ENCODE measurements at places on chromosomes 12 and 14. TPM values are rescaled to one million over a fixed set of nuclear protein-coding genes. Genes with fewer than 3 reads are reported as not detected.

GRCh38 chr12:43329375-43329774 is 222.6 kb downstream of the ADAMTS20 start:
- H3K4me3 ChIP-seq: no peak overlapping the region
- H3K27me3 ChIP-seq: no peaks in the 10 kb centered on the region

- H3K4me3 ChIP-seq: no peak overlapping the region
- H3K27me3 ChIP-seq: no peaks in the 10 kb centered on the region
- H3K27ac ChIP-seq: no peak overlapping the region
- H3K36me3 ChIP-seq: peaks cover 5% of the 10 kb centered on the region
- peaks cover 34% of the 10 kb centered on the region for H3K4me1 ChIP-seq
Measured at GRCh38 chr14:100290607-100291304, 15.5 kb downstream of the SLC25A29 start.

GRCh38 chr12:118346895-118347294 is 25.8 kb downstream of the TAOK3 start:
- no peak overlapping the region for H3K4me3 ChIP-seq
- H3K27ac ChIP-seq: no peak overlapping the region
- DNase-seq: no peak
- H3K4me1 ChIP-seq: peaks cover 3% of the 10 kb centered on the region
- H3K27me3 ChIP-seq: no peaks in the 10 kb centered on the region
- H3K36me3 ChIP-seq: no peaks in the 10 kb centered on the region

DNA sequence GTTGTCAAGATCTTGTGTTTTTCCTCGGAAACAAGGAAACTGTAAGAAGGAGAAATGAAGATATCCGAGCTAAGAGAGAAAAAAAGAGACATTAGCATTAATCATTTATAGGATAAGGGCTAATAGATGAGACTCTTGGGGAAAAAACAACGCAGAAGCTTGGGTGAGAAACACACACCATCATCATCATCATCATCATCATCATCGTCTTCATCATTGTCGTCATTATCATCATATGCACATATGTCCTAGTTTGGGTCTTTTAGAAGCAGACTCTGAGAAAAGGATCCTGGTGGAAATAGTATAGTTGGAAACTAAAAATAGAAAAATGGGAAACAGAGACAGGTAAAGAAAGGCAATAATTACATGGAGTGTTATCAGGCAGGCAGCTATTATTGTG is 95.9 kb downstream of the PAH start:
- H3K27ac ChIP-seq: no peak overlapping the region
- H3K4me1 ChIP-seq: no peaks in the 10 kb centered on the region
- DNase-seq: no peak
- H3K36me3 ChIP-seq: no peaks in the 10 kb centered on the region
- peaks cover 8% of the 10 kb centered on the region for H3K27me3 ChIP-seq
- no peak overlapping the region for H3K4me3 ChIP-seq

DNA sequence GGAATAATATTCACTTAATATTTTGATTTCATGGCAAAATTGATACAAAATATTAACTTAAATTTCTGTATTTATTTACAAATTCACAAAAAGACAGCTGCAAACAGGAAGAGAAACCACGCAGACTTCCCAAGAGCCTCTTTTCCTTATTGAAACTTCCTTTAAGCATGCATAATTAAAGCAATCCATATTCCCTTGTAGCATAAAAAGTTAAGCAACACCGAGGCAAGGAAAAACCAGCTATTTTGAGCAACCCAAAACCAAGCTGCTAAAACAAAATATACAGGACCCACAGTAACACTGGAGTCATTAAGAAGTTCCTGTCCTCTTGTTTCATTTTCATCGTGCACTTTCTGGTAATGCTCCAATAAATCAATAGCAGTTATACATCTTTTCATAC is 58.0 kb downstream of the EEA1 start:
- no peak overlapping the region for H3K27ac ChIP-seq
- peaks cover 14% of the 10 kb centered on the region for H3K4me1 ChIP-seq
- no peak for DNase-seq
- H3K27me3 ChIP-seq: no peaks in the 10 kb centered on the region

DNA sequence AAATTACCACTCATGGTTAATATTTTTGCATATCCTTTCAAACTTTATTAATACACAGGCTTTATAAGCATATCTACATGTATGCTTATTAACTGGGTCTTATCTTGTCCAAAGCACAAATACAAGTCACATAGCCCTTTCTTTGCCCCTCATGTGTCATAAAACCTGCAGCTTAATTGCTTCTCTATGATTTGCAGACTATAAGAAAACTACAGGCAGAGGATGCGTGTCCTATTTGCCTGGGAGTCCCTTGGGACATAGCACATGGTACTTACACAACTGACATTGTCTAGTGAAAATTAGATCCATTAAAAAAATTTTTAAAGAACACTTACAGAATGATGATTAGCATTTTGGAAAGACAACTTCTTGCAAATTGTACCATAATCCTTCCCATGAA is 190.5 kb upstream of the PLEKHA5 start:
- no peaks in the 10 kb centered on the region for H3K36me3 ChIP-seq
- H3K27me3 ChIP-seq: peaks cover 10% of the 10 kb centered on the region
- H3K27ac ChIP-seq: no peak overlapping the region

GRCh38 chr14:61140271-61140670 is 140.9 kb downstream of the TMEM30B start:
- H3K27me3 ChIP-seq: no peaks in the 10 kb centered on the region
- no peak for DNase-seq
- no peak overlapping the region for H3K4me3 ChIP-seq
- H3K4me1 ChIP-seq: peaks cover 23% of the 10 kb centered on the region
- H3K27ac ChIP-seq: peak overlapping the region; percentile 66

- no peaks in the 10 kb centered on the region for H3K27me3 ChIP-seq
- peaks cover 13% of the 10 kb centered on the region for H3K36me3 ChIP-seq
- H3K27ac ChIP-seq: peak overlapping the region; percentile 25
- no peak for DNase-seq
- H3K4me1 ChIP-seq: peaks cover 16% of the 10 kb centered on the region
- no peak overlapping the region for H3K4me3 ChIP-seq
Measured at GRCh38 chr12:27005495-27005894, 8.7 kb downstream of the TM7SF3 start.

- no peaks in the 10 kb centered on the region for H3K36me3 ChIP-seq
- H3K27ac ChIP-seq: no peak overlapping the region
- H3K4me1 ChIP-seq: no peaks in the 10 kb centered on the region
- no peak overlapping the region for H3K4me3 ChIP-seq
- no peaks in the 10 kb centered on the region for H3K27me3 ChIP-seq
- no peak for DNase-seq
Measured at GRCh38 chr12:101925935-101926334, 48.6 kb downstream of the DRAM1 start.

DNA sequence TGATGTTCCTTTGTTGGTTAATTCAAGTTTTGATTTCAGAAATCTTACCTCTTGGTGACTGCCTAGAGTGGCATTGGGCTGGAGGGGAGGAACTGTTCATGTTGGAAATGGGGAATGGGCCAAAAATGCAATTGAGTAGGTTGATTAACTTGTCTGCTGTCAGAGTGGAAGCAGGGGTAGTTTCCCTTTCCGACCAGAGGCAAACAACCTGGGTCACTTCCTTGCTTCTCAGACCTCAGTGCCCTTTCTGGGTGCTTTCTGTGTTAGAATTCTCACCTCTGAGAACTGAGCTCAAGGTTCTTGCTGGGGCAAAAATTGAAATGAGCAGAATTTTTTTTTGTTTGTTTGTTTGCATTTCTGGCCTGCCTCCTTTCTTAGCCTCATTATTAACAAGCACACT is 2.3 kb upstream of the M6PR start:
- H3K27ac ChIP-seq: no peak overlapping the region
- H3K27me3 ChIP-seq: no peaks in the 10 kb centered on the region
- no peak overlapping the region for H3K4me3 ChIP-seq
- no peak for DNase-seq
- peaks cover 26% of the 10 kb centered on the region for H3K4me1 ChIP-seq
- H3K36me3 ChIP-seq: no peaks in the 10 kb centered on the region

GRCh38 chr12:76790564-76791552 is 26.9 kb downstream of the ZDHHC17 start:
- H3K4me1 ChIP-seq: peaks cover 4% of the 10 kb centered on the region
- H3K27ac ChIP-seq: no peak overlapping the region
- H3K36me3 ChIP-seq: peaks cover 4% of the 10 kb centered on the region

GRCh38 chr12:10584415-10584814 is 29.0 kb downstream of the MAGOHB start:
- DNase-seq: no peak
- H3K36me3 ChIP-seq: peaks cover 37% of the 10 kb centered on the region
- no peak overlapping the region for H3K27ac ChIP-seq
- H3K4me1 ChIP-seq: no peaks in the 10 kb centered on the region
- no peaks in the 10 kb centered on the region for H3K27me3 ChIP-seq
- H3K4me3 ChIP-seq: no peak overlapping the region

- H3K27ac ChIP-seq: no peak overlapping the region
- no peak overlapping the region for H3K4me3 ChIP-seq
- H3K27me3 ChIP-seq: peaks cover 3% of the 10 kb centered on the region
Measured at GRCh38 chr12:96880220-96880619, 26.8 kb upstream of the NEDD1 start.

GRCh38 chr14:97707603-97708002 is 910.4 kb downstream of the VRK1 start:
- H3K4me1 ChIP-seq: no peaks in the 10 kb centered on the region
- DNase-seq: no peak
- no peaks in the 10 kb centered on the region for H3K27me3 ChIP-seq
- H3K27ac ChIP-seq: no peak overlapping the region
- H3K4me3 ChIP-seq: no peak overlapping the region
- H3K36me3 ChIP-seq: no peaks in the 10 kb centered on the region

GRCh38 chr14:57833323-57833722 is 32.6 kb downstream of the SLC35F4 start:
- no peak for DNase-seq
- H3K27me3 ChIP-seq: no peaks in the 10 kb centered on the region
- H3K36me3 ChIP-seq: no peaks in the 10 kb centered on the region
- H3K4me1 ChIP-seq: no peaks in the 10 kb centered on the region

- H3K4me3 ChIP-seq: peak overlapping the region; percentile 20
- no peak for DNase-seq
- H3K4me1 ChIP-seq: peaks cover 54% of the 10 kb centered on the region
- H3K36me3 ChIP-seq: no peaks in the 10 kb centered on the region
- H3K27ac ChIP-seq: peak overlapping the region; percentile 73
Measured at GRCh38 chr12:774051-774614, 21.8 kb downstream of the WNK1 start.

DNA sequence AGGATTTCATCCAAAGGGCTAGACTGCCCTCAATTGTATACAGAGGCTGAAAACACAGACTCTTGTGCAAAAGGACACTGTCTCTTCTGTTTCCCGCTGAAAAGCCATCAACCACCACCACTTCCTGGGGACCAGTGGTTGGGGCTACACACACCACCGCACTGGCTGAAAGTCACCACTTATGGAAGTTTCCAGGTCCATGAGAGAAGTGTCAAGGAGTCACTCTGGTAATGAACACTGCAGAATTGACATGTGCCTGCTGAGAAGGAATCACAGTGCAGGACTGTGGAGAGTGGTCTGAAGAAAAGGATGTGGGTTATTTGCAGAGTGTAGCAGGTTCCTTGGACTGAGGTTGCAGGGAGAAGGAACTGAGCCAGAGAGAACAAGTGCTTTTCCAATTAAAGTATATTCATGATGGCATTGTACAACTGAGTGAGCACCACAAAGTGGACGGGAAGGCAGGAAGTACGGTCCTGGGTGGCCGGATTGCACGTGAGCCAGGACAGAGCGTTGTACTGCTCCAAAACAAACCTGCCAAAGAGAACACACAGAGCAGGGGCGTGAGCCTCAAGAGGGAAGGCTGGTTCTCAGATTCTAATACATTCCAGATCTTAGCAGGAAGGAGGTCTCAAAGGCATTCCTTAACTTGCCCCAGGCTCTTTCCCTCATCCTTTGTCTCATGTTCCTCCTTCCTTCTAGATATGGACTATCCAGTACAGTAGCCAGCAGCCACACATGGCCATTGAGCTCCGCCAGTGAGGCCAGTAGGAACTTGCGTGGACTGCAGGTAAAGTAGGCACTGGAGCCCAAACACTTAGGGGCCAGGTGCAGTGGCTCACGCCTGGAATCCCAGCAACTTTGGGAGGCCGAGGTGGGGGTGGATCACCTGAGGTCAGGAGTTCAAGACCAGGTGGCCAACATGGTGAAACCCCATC is 316.4 kb downstream of the MED13L start:
- H3K27ac ChIP-seq: peak overlapping the region; percentile 33
- DNase-seq: no peak
- peaks cover 61% of the 10 kb centered on the region for H3K36me3 ChIP-seq
- no peak overlapping the region for H3K4me3 ChIP-seq
- H3K27me3 ChIP-seq: no peaks in the 10 kb centered on the region
- H3K4me1 ChIP-seq: peaks cover 31% of the 10 kb centered on the region

- H3K27ac ChIP-seq: peak overlapping the region; percentile 52
- no peaks in the 10 kb centered on the region for H3K36me3 ChIP-seq
- H3K4me1 ChIP-seq: peaks cover 76% of the 10 kb centered on the region
- no peaks in the 10 kb centered on the region for H3K27me3 ChIP-seq
Measured at GRCh38 chr12:52203079-52203921, 11.5 kb upstream of the KRT80 start.

DNA sequence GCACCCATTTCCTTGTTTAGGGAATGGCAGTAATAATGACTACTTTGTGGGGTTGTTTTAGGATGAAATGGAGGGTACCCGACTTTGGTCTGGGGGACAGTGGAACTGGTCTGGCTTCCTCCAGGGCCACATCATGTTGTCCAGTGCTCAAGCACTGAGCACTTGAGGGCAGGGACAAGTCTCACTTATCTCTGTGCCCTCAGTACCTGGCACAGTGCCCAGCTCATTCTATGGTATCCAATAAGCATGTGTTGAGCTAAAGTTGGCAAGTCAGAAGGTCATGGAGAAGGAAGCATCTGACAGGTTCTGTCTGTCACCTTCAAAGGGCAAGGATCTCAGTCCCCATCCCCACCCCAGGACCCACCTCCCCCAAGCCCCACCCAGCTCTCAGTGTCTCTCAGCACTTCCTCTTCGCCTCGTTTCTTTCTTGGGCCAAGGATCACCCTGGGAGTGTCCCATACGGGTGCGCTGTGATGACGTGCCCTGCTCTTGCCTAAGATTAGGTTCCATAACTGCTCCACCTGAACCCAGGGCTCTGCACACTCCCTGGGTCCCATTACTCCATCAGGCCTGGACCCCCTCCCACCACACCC is 24.3 kb upstream of the TMEM106C start:
- no peak overlapping the region for H3K4me3 ChIP-seq
- no peak for DNase-seq
- no peaks in the 10 kb centered on the region for H3K27me3 ChIP-seq
- H3K27ac ChIP-seq: no peak overlapping the region
- H3K36me3 ChIP-seq: no peaks in the 10 kb centered on the region

The ERP27 gene
- total RNA-seq: 0.70 TPM

The LGMN gene
- total RNA-seq: 65.0 TPM

The TMEM63C gene
- 0.11 TPM for total RNA-seq

The NUP107 gene
- 35.6 TPM for total RNA-seq

The CLEC2A gene
- total RNA-seq: not detected

The KICS2 gene
- 4.0 TPM for total RNA-seq

The LRRK2 gene
- not detected for total RNA-seq

The ACSS3 gene
- 5.6 TPM for total RNA-seq

The CMTM5 gene
- total RNA-seq: not detected
